ENCODE measurements at places on chromosomes 12 and 14. TPM values are rescaled to one million over a fixed set of nuclear protein-coding genes. Genes with fewer than 3 reads are reported as not detected.

Gene KRT5
- total RNA-seq, result not detected

Gene L2HGDH
- 26.7 TPM for total RNA-seq

Gene MMP17
- total RNA-seq, result 67.1 TPM

Gene TGFB3
- total RNA-seq, result 1.7 TPM

Gene KLRB1
- total RNA-seq, result not detected

Gene HOTAIR
- total RNA-seq, result not detected

GRCh38 chr14:60482743-60483142 is 3.1 kb downstream of the C14orf39 start:
- DNase-seq, result no peak

- DNase-seq, result no peak
Measured at GRCh38 chr14:72742838-72743195, 151.1 kb downstream of the DPF3 start.

DNA sequence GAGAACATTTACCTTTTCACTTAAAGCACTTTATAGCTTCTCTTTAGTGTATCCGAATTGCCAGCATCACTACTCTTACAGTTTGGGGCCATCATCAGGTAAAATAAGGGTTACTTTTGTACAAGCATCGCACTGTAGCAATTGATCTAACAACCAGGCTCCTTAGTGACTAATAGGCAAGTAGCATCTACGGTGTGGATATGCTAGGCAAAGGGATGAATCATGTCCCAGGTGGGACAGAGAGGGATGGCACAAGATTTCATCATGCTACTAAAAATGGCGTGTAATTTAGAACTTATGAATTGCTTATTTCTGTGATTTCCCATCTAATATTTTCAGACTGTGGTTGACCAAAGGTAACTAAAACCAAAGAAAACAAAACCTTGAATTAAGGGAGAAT is 582.3 kb downstream of the KCNH5 start:
- no peak for DNase-seq

GRCh38 chr14:89269404-89269803 is 147.6 kb downstream of the FOXN3 start:
- no peak for DNase-seq

GRCh38 chr12:9342614-9343353 is 134.6 kb upstream of the PZP start:
- DNase-seq, result no peak

GRCh38 chr12:94769047-94769420 is 118.7 kb upstream of the TMCC3 start:
- DNase-seq, result no peak

All from WTC11 (cell line).